IMR-90 (cell line): ENCODE measurements at places on chromosomes 2 and 18.

DNA sequence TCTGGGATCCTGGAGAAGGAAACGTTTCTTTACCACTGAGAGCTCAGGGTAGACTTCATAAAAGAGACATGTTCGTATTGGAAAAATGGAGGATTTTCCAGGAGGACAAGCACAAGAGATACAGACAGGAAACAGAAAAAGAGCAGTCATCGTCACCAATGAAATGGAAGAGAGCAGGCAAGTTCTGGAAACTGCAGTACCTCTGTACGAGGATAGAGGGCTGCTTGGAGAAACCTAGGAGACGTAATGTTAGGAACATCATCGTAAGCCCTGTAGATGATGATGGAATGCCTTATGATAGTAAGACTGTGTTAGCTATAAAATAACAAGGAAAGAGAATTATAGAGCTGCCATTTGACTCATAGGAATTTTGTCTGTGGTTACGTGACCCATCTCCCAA is 121.1 kb upstream of the KLHL14 start:
- no peak for DNase-seq

GRCh38 chr2:238561230-238561629 is 134.5 kb downstream of the ASB1 start:
- no peak for DNase-seq

DNA sequence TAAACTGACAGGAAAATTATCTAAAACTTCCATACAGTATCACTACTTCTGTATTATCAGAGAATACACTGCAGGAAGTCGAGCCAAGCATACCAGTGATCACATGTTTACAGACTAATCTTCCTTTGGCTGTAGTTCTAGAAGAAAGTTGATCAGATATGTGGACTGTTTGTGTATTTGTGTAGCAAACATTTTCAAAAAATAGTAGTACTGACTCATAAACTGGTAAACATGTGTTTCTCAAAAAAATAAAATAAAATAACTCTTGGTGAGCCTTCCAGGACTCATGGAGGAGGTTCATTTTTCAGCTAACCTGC is 148.9 kb upstream of the SLC39A10 start:
- no peak for DNase-seq

GRCh38 chr2:229641676-229642075 is 72.7 kb downstream of the DNER start:
- DNase-seq = no peak

DNA sequence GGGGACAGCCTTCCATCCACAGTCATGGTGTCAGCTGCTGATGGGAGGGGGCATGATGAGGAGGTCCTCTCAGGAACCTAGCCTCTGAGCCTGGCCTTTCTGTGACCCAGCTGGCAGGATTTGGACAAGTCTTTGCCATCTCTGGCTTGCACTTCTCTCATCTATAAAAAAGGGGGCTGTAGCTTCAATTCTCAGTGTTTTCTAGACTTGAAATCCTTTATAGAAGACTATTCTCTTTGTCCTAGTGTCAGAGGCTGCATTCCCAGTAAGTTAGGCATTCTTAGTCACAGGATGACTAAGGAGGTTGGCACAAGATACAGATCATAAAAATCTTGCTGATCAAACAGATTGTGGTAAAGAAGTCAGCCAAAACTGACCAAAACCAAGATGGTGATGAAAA is 958.5 kb downstream of the CNTNAP5 start:
- DNase-seq = peak; percentile 51

- DNase-seq = no peak
Measured at GRCh38 chr18:70672581-70672980, 383.7 kb downstream of the SOCS6 start.

DNA sequence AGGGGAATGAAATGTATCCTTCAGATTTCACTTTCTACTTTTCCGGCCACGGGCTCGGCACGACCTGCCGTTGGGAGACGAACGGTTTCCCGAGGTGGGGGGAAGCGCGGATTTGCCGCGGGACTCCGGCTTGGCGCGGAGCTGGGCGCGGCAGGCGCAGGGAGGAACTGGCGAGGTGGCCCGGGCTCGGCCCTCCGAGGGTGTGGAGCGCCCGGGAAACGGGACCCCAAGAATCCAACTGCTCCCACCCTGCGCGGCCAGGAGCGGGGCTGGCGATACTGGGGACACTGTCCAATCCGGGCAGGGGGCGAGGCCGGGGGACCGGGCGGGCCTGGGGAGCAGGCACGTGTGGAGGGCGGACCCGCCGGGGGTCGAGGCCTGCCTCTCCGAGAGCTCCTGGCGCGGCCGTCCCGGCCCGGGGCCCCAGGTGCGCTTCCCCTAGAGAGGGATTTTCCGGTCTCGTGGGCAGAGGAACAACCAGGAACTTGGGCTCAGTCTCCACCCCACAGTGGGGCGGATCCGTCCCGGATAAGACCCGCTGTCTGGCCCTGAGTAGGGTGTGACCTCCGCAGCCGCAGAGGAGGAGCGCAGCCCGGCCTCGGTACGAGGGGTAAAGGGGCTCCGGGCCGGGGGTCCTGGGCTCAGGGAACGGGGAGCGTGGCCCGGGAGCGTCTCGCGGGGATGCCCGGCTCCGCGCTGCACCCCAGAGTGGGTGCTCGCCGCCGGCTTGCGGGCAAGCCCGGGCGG is at the start of gene ANXA4:
Gene ANXA4 (plus strand): TSS at position 560 of the 747 bp plus-strand sequence. CDS start 39,432 bp downstream, outside the sequence.
- DNase-seq = peak; percentile 58

DNA sequence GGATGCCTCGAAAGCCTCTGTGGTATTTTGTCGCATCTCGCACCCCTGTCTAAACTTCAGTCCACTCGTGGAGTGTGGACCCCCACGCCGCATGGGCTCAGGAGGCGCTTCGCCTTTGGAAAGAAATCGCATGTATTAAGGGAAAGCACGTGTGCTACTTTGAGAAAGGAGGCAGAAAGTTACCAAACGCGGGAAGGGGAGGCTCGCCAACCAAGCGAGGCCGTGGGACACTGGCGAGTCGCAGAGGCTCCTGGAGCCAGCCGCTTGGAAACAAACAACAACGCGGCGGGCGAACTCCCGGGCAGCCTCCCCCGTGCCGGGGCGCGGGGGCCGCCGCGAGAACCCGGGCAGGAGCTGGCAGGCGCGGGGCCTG is 455 bp upstream of the AGAP1 start:
- DNase-seq = peak; percentile 35

GRCh38 chr18:74796841-74797576 is 199.3 kb downstream of the ZNF407 start:
- peak; percentile 79 for DNase-seq

DNA sequence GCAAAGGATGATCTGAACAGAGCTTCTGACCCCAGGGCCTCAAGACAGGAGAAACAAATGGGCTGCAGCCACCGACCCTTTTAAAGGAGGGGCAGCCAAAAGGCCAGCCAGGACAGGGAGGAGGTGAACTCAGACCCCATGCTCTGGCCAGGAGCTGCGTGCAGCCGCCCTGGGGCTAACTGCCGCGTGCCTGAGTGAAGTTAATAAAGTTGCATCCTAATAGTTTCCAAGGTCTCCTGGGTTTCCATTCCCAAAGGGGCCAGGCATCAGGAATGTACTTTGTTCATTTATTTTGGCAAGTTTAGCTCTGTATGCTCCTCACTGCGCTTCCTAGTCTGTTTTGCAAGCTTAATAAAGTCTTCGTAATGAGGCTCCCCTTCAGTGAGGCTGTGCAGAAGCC is 60.7 kb downstream of the EN1 start:
- DNase-seq = no peak

DNA sequence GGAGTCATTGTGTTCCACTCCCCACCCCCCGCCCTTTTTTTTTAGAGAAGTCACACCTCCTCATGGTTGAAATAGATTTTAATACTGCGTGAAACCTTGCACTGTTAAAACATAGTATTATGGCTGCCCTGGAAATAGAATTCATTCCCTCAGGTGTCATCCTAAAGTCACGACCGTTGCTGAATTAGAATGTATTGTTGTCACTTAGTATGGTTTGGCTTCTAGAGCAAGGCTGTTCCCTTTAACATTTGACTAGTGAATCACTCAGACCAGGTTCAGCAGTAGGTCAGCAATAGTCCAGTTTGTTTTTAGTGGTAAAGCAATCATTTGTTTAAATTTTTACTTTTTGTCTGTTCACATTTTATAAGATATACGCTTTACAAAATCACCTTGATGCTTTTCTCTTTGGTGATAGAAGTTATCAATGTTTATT is 1.2 kb downstream of the BABAM2 start:
- DNase-seq = peak; percentile 45
